NCI-H2227 treated with DMSO at 0.1 percent for 48 hours (cell line): ENCODE measurements at places on chromosomes 11 and 22.

GRCh38 chr11:46976182-46976854 lies 39.8 kb downstream of the CSTPP1 start:
- no peak for DNase-seq

DNA sequence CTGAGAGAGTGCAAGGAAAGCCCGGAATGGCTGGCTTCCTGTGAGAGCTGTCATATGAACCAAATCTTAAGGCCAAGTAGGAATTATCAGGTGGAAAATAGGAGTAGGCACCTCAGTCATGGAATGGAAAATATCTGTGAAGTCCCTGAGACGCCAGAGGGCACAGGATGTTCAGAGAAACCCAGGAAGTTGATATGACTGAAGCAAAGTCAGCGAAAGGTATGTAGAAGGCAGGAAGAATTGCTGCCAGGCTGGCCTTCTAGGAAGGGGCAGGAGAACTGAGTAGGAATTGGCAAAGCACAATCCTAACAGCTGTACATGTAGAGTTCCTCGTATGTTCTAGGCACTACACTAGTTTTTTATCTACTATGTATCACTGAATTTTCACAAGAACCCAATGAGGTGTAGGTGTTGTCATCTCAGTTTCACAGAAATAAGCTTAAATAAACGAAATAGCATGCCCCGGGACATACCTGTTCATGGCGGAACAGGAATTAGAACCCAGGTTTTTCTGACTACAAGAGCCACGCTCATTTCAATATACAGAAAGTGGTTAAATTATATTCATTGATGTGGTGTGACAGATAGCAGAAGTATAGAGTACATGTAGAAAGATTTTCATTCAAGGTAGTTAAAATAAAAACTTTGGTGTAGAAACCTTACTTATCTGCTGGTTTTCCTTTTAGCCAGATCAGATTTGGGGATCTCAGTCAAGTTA lies 17.0 kb downstream of the HMGXB4 start:
- no peak for DNase-seq

DNA sequence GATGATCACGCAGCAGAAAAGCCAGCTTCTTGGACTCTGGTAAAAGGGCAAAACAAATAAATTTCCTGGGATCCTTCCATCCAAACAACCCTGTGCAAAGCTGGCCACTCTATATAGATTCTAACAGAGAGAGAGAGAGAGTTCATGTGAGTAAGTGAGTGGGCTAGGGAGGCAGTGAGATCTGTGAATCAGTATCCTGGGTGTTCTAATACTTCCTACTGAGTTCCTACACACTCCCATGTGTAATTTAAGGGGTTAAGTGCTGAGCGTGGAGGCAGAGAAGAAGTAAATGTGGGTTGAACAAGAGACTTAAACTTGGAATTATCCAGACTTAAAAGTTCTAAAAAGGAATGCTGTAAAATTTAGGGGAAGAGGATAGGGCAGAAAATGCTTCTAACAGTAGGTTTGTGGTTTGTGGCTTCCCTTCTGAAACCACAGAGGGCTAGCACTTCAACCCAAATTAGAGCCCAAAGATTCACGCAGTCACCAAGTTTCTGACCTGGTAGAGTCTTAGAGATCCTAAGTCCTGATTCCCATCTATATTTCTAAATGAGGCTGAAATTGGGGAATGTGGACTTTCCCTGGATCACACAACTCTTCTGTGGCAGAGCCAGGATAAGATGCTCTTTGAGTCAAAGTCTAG lies 413.9 kb downstream of the TENM4 start:
- no peak for DNase-seq

DNA sequence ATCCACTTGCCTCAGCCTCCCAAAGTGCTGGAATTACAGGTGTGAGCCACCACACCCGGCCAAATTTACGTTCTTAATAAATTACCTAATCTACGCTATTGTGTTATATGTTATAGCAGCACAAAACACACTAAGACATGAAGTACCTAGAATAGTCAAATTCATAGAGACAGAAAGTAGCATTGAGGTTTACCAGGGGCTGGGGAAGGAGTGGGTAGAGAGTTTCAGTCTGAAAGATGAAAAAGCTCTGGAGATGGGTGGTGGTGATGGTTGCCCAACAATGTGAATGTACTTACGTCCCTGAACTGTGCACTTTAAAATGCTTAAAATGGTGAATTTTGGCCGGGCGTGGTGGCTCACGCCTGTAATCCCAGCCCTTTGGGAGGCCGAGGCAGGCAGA lies 65.7 kb upstream of the NUP50 start:
- no peak for DNase-seq

DNA sequence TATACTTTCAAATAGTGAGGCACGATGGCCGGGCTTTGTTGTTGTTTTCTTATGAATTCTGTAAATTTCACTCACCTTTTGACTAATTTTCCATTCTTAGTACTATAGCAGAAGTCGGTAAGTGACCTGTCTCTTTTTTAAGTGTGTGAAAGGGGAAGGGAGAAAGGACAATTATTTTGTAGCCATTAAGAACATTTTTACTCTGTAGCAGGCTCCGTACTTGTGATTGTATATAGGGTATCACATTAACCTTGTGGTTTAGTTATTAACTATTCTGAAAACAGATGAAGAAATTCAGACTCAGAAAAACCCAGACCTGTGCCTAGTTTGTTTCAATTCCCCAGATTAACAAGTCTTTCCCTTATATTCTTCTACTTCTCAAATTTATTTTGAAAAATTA lies 78.7 kb downstream of the CASP12 start:
- DNase-seq, result no peak

DNA sequence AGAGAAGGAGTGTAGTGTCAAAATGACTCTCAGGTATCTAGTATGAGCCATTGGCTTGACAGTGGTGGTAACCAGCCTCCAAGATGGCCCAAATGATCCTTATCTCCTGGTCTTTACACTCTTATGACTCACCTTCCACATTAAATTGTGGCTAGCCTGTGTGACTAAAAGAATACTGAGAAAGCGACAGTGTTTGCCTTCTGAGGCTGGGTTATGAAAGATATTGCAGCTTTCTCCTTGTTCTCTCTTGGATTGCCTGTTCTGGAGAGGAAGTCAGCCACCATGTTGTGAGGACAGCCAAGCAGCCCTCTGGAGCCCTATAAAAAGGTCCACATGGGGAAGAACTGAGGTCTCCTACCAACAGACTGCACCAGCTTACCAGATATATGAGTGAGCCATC lies 15.8 kb downstream of the C11orf71 start:
- DNase-seq, result no peak

- DNase-seq, result no peak
Measured at GRCh38 chr11:70493891-70494290, 95.6 kb downstream of the CTTN start.

DNA sequence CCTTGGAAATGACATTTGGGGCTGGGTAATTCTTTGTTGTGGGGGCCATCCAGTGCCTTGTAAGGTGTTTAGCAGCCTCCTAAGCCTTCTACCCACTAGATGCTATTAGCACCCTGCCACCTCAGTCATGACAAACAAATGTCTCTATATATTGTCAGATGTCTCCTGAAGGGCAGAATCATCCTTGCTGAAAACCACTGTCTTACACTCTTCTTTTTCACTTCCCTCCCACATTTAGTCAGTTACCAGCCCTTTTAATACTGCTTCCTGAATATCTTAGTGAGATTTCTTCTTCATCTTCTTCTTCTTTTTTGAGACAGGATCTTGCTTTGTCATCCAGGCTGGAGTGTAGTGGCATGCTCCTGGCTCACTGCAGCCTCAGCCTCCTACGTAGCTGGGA lies 33.1 kb downstream of the TNRC6B start:
- DNase-seq, result no peak

DNA sequence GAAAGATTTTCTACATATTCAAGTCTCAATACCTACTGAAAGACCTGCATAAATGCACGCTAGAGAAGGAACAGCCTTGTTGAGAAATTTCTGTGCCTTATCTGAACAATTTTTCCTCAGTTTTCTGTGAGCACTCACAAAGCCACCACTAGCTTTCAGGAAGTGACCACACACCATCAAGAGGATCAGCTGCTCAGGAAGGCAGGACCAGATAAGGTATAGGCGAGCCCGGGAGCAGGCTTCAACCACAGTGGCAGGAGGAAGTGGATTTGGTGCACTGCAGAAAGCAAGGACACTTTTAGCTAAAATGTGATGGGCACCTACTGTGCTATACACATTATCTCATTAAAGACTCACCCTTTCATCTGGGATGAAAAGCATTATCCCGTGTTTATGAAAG lies 220.8 kb downstream of the RAB38 start:
- DNase-seq, result no peak

GRCh38 chr11:13405220-13405619 lies 57.8 kb downstream of the BTBD10 start:
- no peak for DNase-seq

DNA sequence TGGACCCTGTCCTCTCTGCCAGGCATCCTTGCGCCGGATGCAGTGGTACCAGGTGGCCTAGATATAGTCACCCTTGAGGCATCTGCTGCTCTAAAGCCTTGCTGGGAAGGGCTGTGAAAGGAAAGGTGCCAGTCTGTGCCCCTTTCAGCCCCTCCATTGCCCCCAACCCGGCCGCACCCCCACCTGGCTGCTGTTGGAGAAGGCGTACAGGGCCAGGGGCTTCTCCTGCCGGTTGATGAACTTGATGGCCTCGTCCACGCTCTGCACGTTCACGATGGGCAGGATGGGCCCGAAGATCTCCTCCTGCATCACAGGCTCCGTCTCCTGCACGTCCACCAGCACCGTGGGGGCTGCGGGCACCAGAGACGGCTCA lies 10.2 kb downstream of the ALDH3B2 start:
- DNase-seq, result no peak

- no peak for DNase-seq
Measured at GRCh38 chr11:117912497-117912896, 16.7 kb downstream of the TMPRSS13 start.

GRCh38 chr11:34855021-34855753 lies 61.0 kb downstream of the APIP start:
- no peak for DNase-seq

GRCh38 chr11:134662629-134663360 lies 250.8 kb upstream of the B3GAT1 start:
- no peak for DNase-seq

- DNase-seq, result no peak
Measured at GRCh38 chr11:43268786-43269185, 43.0 kb upstream of the API5 start.

- DNase-seq, result no peak
Measured at GRCh38 chr11:28274216-28274615, 166.0 kb downstream of the METTL15 start.

GRCh38 chr11:121406291-121406690 lies 45.8 kb upstream of the SORL1 start:
- DNase-seq, result no peak

DNA sequence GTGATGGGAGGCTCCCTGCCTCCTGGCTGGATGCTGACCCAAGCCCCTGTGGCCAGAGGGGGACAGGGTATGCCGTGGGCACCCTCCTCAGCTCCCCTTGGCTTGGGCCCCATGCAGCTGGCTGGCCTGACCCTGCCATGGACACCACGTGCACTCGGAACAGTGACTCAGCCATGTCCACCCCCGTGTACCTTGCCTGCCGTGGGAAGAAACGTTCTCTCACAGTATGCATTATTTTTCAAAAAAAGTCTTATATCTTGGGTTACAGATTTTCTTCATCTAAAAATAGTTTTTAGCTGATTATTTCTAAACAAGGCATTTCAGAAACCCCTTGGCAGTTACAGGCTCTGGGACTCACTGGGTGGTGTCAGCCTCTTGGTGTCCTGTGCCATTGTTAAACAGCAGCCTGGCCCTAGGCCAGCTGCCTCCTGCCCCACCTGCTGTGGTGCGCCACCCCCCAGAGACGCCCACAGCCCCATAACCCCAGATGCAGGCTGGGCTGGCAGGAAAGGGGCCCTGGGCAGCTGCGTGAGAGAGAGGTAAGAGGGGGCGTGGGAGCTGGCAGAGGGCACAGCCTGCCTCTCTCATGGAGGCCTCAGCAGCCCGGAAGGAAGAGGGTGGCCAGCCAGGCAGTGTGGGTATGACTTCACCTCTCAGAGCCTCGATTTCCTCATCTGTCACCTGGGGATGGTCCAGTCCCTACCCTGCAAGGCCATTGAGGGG lies 99.8 kb downstream of the MORC2 start:
- DNase-seq, result no peak

GRCh38 chr11:31652528-31652927 lies 143.0 kb downstream of the ELP4 start:
- no peak for DNase-seq

- DNase-seq, result no peak
Measured at GRCh38 chr11:59138643-59139042, 4.0 kb upstream of the FAM111A start.

GRCh38 chr22:44218071-44218470 lies 37.3 kb downstream of the PARVG start:
- DNase-seq, result no peak

- no peak for DNase-seq
Measured at GRCh38 chr11:13224324-13224723, 53.3 kb upstream of the BMAL1 start.

DNA sequence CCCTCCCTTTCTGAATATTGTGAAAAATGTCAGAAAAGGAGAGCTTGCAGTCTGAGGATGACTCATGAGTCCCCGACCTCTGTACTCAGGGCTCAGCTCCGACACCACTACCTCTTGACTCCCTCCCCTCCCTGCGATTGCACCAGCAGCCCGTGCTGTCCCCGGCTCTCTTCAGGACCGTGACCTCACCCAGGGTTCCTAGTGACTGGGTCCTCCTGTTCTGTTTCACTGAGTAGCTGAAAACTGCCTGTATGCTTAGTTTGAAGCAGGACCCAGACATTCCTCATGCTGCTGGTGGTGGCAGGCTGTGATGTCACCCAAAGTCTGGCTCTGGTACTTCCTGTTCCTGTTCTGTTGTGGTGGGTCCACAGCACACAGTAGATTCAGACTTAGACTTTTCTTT lies 11.7 kb downstream of the PHRF1 start:
- DNase-seq, result no peak

GRCh38 chr11:104254347-104254746 lies 90.4 kb upstream of the PDGFD start:
- DNase-seq, result no peak

DNA sequence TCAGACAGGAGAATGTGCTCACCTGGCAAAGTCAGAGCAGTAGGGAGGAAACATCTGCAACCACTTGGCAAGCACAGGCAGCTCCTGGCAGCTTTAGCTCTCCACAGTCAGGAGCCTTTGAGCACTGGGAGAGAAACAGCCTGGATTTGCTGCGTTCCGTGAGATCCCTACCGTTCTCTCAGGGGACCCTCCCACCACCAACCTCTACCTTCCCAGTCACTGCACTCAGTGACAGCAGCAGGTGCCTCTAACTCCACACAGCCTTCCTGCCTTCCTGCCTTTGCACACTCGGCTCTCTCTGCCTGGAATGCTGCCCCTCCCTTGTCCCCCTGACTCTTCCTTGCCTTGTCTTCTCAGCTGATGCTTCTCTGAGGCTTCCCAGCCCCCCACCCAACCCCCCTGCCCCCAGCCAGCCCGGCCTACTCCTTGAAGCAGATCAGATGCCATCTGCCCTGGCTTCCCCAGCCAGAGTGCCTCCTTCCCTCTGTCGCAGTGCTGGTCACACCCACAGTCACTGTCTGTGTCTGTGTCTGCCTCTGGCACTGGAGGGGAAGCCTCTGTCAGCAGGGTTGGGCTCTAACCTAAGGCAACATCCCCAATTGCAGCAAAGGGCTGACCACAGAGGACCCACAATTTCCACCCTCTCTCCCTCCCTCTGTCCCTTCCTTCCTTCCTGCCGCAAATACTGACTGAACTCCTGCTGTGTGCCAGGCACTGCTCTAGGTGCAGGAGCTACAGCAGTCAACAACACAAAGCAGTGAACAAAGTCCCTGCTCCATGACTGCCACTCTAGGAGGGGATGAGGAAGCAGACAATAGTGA lies 14.9 kb upstream of the TSKU start:
- no peak for DNase-seq
